Cortex of kidney (tissue), 1 donor: ENCODE measurements at places on chromosomes 6 and 20.

DNA sequence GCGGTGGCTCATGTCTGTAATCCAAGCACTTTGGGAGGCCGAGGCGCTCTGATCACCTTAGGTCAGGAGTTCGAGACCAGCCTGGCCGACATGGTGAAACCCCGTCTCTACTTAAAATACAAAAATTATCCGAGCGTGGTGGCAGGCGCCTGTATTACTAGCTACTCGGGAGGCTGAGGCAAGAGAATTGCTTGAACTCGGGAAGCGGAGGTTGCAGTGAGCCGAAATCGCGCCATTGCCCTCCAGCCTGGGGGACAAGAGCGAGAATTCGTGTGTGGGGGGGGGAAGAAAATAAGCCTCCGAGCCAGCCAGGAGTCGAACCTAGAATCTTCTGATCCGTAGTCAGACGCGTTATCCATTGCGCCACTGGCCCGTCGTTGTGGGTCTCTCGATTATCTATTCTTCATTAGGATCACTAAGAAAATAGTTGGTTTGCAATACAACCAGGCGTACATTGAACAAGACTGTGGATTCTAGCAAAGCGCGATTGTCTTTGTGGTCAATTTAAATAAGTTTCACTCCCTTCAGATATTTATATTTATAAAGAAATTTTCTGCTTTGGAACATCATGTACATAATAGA is 33.9 kb upstream of the PRSS16 start:
- DNase-seq: no peak

DNA sequence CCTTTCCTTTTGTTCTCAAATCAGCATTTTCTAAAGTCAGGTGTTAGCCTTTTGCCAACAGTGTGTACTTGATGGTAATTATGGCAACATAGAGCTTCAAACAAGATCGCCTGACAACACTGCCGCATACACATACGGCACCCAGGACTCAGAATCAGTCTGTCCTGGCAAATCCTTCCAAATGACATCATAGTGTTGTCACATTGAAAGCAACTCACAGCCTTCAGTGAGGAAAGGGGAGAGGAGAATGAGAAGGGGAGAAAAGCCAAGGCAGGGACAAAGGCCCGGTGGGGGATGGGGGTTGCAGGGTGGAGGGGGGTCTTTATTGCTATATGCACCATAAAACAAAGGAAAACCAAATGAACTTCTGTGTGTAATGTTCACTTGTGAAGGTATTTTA is 65.7 kb upstream of the PTGIS start:
- no peak for DNase-seq

GRCh38 chr20:40016392-40016791 is 672.6 kb downstream of the MAFB start:
- no peak for DNase-seq

- DNase-seq: no peak
Measured at GRCh38 chr20:16390991-16391390, 182.3 kb downstream of the KIF16B start.

DNA sequence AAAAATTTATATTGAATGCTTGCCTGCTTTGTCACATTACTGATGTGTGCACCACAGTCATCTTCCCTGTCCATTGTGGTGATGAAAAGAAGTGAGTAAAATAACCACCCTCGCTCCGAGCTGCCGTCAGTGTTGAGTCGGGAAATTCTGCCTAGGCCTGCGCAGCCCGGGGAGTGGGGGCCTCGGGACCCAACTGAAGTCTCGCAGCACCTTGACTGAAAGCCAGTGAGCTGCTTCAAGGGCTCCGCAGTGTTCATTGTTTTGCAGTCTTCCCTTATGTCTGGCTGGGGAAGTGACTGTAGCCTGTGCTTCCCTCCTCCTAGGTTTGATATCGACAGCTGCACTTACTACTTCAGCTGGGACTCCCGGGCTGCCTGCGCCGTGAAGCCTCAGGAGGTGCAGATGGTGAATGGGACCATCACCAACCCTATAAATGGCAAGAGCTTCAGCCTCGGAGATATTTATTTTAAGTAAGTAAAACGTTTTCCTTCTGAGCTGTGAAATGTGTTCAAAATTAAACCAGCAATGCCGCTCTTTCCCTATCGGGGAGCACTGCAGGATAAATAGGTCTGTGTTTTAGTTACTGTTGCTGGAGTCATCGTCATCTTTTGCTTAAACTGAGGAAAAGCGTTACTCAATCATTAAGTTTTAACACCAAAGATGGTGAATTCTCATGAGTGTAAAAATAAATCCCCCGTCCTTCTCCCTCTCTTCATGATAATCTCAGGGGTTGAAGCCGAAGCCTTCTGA is 32.7 kb upstream of the SLC22A1 start:
- DNase-seq: no peak

DNA sequence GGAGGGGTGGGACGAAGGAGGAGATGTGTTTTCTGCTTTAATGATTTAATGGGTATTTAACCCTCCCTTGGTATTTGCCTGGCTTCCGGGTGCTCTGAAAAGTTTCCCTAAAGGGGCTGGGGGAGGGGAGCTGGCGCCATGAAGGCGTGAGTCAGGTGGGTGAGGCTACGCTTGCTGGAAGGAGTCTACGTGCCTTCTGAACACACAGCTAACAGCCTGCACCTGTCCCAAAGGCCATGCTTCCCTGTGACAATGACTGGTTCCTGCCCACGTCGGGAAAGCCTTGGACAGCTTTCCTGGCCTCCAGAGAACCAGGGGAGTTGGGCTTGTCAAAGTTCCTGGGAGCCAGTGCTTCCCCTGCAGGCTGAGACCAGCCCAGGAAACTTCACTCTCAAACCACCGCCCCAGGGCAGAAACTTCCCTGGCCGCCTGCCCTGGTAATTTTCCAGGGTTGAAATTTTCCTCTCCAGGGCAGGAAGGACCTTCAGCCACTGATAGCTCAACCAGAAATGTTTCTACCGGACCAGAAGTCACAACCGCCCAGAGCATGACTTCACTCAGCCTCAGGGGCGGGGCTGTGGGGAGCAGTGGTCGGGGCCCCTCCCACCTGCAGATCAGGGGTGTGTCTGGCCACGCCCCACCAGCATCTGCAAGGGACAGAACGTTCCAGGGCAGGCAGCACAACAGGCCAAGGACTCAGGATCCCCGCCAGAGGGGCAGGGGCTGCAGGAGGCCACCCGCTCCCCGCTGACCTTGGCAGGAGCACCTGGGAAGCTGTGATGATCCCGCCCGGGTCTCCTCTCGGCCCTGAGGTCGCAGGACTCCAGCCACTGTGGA is 18.6 kb upstream of the SLCO4A1 start:
- DNase-seq: no peak

DNA sequence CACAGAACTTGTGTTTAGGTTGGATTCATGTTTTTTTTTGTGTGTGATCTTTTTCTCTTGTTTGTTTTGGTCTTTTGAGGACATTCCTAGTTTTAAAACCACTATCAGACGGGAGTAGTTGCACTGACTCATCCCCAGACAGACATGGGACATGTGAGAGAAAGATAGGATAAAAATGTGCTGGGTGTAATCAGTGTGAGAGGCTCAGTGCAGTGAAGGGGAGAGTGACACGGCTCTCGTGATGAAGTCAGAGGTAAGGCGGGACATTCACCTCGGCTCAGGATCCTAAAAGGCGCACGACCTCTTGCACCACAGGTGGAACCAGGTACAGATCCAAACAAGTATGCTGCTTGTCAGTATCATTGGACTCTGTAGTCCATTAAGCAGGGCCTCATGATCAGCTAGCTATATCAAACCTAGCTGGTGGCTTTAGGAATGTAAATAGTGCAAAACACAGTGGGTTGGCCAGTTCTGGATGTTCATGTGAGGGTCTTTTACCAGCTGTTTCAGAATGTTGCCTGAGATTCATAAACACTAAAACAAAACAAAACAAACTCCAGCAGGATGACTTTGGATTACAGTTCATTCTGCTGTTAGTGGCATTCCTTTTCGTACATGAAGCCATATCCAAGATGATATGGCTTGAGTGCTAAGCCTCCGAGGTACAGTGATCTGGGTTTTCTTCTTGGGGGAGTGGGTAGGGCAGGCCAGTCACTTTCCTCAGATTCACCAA is 18.0 kb downstream of the FOXO3 start:
- no peak for DNase-seq

DNA sequence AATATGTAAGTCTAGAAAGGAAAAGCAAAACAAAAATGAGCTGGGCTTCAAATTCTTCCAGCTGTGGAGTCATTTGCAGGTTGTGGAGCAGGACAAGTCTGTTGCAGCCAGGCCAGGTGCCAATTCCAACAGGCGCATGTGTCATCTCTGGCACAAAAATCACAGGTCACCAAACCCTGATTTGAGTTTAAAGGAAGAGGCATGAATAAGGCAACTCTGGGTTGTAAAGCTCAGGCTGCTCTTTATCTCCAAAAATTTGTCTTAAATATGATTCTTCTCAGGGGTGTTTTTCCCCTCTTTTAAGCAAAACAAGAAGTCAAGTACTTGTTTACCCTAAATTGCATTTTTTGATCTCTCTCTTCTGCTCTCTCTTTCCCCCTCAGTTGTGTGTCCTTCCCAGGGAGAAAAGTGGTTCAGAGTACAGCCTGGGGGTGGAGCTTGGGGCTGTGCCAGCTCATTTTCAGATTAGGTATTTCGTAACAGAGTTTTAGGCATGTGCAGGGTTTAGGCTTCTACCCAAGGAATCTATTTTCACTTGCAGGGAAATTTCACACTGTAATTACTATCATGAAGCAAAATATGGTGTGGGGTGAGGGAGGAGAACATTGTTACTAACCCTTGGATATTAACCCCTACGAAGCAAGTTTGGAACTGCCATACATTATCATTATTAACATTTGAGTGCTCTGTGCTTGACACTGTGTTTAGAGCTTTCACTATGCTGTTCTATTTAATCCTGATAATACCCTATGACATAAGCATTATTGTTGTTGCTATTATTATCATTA is 8.3 kb upstream of the NCOA3 start:
- DNase-seq: no peak
